ENCODE measurements at places on chromosomes 2 and 18.
A peak's percentile ranks its signal among the peaks of the same experiment; 100 is the strongest.

DNA sequence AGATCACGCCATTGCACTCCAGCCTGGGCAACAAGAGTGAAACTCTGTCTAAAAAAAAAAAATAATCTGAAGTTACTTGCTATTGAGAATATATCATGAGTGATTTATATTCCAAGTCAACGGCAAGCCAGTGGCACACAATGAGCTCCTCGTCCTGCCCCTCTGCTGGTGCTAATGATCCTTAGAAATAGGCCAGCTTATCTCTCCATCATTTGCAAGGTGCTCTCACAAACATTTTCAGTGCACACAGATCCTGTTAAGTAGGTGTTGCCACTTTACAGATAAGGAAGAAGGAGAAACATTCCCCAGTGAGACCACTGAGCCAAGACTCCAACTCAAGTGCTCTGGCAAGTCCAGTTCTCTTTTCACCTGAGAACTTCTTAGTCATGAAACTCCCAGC lies 91.3 kb upstream of the GPR45 start:
- no peak overlapping the region for H3K4me3 ChIP-seq
- peaks cover 4% of the 10 kb centered on the region for H3K27me3 ChIP-seq
- H3K36me3 ChIP-seq = peaks cover 25% of the 10 kb centered on the region
- H3K4me1 ChIP-seq = peaks cover 18% of the 10 kb centered on the region

- no peak for DNase-seq
- H3K27ac ChIP-seq = no peak overlapping the region
- H3K27me3 ChIP-seq = peaks cover 3% of the 10 kb centered on the region
- H3K4me1 ChIP-seq = peaks cover 2% of the 10 kb centered on the region
- H3K36me3 ChIP-seq = no peaks in the 10 kb centered on the region
Measured at GRCh38 chr2:220948579-220948978, 623.5 kb downstream of the EPHA4 start.

DNA sequence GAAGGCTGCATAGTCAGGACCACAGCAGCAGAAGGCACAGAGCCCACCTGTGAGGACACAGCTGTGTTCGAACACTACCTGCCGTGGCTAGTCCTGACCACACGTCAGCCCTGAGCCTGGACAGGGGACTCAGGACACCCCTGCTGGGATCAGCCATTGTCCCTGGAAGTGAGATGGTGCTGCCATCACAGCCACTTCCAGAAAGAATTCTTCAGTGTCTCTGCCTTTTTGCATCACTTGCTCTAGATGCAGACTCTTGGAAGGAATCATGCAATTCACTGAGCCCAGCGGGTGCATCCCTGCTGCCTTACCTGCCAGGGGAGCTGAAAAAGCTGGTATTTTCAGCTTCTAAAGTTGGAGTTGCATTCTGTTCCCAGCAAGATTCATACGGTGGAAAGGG lies 49.3 kb downstream of the LAMA3 start:
- H3K4me3 ChIP-seq = no peak overlapping the region
- H3K36me3 ChIP-seq = no peaks in the 10 kb centered on the region
- H3K27ac ChIP-seq = no peak overlapping the region
- H3K4me1 ChIP-seq = peaks cover 7% of the 10 kb centered on the region

- no peak overlapping the region for H3K27ac ChIP-seq
- no peaks in the 10 kb centered on the region for H3K27me3 ChIP-seq
- no peak overlapping the region for H3K4me3 ChIP-seq
- peaks cover 8% of the 10 kb centered on the region for H3K4me1 ChIP-seq
Measured at GRCh38 chr2:207403950-207404349, 125.8 kb upstream of the CREB1 start.

- peaks cover 4% of the 10 kb centered on the region for H3K36me3 ChIP-seq
- H3K27ac ChIP-seq = peak overlapping the region; percentile 98
- no peaks in the 10 kb centered on the region for H3K27me3 ChIP-seq
- H3K4me1 ChIP-seq = peaks cover 14% of the 10 kb centered on the region
- H3K4me3 ChIP-seq = peak overlapping the region; percentile 92
Measured at GRCh38 chr2:239381709-239382134, 19.1 kb downstream of the HDAC4 start.

- no peak overlapping the region for H3K27ac ChIP-seq
- no peak for DNase-seq
- peaks cover 20% of the 10 kb centered on the region for H3K27me3 ChIP-seq
- no peaks in the 10 kb centered on the region for H3K36me3 ChIP-seq
Measured at GRCh38 chr2:54456362-54456611, 160 bp downstream of the SPTBN1 start.

- H3K4me1 ChIP-seq = no peaks in the 10 kb centered on the region
- DNase-seq = no peak
- no peaks in the 10 kb centered on the region for H3K27me3 ChIP-seq
- no peak overlapping the region for H3K4me3 ChIP-seq
- no peak overlapping the region for H3K27ac ChIP-seq
Measured at GRCh38 chr2:78715293-78715692, 310.2 kb upstream of the REG3G start.

GRCh38 chr2:111227716-111228141 lies 107.0 kb downstream of the BCL2L11 start:
- peaks cover 2% of the 10 kb centered on the region for H3K36me3 ChIP-seq

- H3K4me1 ChIP-seq = no peaks in the 10 kb centered on the region
- no peaks in the 10 kb centered on the region for H3K36me3 ChIP-seq
- H3K27me3 ChIP-seq = peaks cover 11% of the 10 kb centered on the region
- peak; percentile 56 for DNase-seq
Measured at GRCh38 chr2:179440642-179441251, 176.1 kb upstream of the SESTD1 start.

GRCh38 chr2:165795011-165795410 lies 964 bp upstream of the GALNT3 start:
- DNase-seq = no peak
- peak overlapping the region; percentile 96 for H3K27ac ChIP-seq
- H3K36me3 ChIP-seq = peaks cover 5% of the 10 kb centered on the region

DNA sequence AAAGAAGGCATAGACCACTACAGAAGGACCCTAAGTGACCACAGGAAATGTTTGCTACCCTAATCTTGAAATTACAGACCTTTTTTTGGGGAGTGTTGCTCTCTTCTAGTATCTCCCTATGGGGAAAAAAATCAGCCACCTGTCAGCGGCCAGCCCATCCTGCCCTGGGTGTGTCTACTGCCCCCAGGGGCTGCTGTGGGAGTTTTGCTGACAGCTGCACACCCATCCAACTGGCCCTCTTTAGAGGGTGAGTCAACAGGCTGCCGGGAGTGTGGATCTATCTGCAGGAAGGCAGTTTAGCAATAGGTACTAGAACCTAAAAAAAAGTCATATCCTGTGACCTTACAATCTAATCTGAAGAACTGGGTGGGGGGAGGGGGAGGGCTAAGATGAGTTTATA lies 796 bp upstream of the DYSF start:
- DNase-seq = no peak
- peaks cover 22% of the 10 kb centered on the region for H3K27me3 ChIP-seq
- H3K36me3 ChIP-seq = no peaks in the 10 kb centered on the region
- no peak overlapping the region for H3K4me3 ChIP-seq
- peaks cover 6% of the 10 kb centered on the region for H3K4me1 ChIP-seq

DNA sequence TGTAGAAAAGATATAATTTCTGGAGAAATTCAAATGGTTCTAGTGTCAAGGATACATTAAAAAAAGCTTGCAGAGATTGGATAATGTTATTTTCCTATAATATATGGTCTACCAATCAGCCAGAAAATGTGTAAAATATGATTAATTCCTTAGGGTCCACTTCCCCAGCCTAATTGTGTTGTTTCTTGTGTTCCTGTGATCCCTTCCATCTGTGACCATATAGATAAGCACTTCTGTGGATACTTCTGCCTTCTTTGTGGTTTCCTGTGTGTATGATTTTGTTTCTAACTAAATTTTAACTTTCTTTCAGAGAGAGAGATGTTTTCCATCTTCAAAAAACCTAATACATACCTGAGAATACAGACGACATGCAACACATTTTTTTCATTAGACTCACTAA lies 367.1 kb upstream of the PIK3C3 start:
- no peak for DNase-seq
- no peaks in the 10 kb centered on the region for H3K4me1 ChIP-seq
- no peaks in the 10 kb centered on the region for H3K27me3 ChIP-seq
- no peak overlapping the region for H3K4me3 ChIP-seq

GRCh38 chr2:176424746-176425145 lies 155.5 kb downstream of the MTX2 start:
- H3K4me3 ChIP-seq = no peak overlapping the region
- peaks cover 10% of the 10 kb centered on the region for H3K27me3 ChIP-seq
- no peak overlapping the region for H3K27ac ChIP-seq
- H3K36me3 ChIP-seq = peaks cover 4% of the 10 kb centered on the region

- peaks cover 10% of the 10 kb centered on the region for H3K4me1 ChIP-seq
- H3K27me3 ChIP-seq = no peaks in the 10 kb centered on the region
- H3K36me3 ChIP-seq = no peaks in the 10 kb centered on the region
Measured at GRCh38 chr2:30206461-30207430, 24.6 kb upstream of the LBH start.

GRCh38 chr2:112699984-112700667 lies 20.7 kb upstream of the NT5DC4 start:
- H3K36me3 ChIP-seq = no peaks in the 10 kb centered on the region
- peak overlapping the region; percentile 24 for H3K4me3 ChIP-seq
- H3K27ac ChIP-seq = peak overlapping the region; percentile 92
- peaks cover 38% of the 10 kb centered on the region for H3K4me1 ChIP-seq

DNA sequence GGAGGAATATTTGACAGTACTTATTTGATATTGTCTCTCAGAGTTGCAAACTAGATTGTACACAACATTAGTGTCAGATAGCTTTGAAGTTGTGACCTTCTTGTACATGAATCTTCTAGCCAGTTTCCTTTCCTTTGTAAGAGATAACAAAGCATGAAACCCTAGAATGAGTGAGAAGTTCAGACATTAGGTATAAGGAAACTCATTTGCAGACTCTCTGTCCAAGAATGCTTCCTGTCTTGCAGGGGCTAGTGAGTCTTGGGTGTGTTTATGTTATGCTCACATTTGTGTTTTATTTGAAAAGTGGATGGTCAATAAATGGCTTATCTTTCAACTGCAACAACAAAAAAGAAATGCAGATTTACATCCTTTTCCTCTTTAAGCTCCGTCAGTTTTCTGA lies 1.4 kb downstream of the BOD1L2 start:
- no peak overlapping the region for H3K4me3 ChIP-seq
- H3K27me3 ChIP-seq = peaks cover 16% of the 10 kb centered on the region
- H3K36me3 ChIP-seq = peaks cover 2% of the 10 kb centered on the region
- H3K4me1 ChIP-seq = peaks cover 4% of the 10 kb centered on the region
- DNase-seq = no peak

GRCh38 chr2:158921599-158922408 lies 46.6 kb upstream of the TANC1 start:
- H3K36me3 ChIP-seq = no peaks in the 10 kb centered on the region
- peaks cover 2% of the 10 kb centered on the region for H3K4me1 ChIP-seq
- H3K4me3 ChIP-seq = no peak overlapping the region

DNA sequence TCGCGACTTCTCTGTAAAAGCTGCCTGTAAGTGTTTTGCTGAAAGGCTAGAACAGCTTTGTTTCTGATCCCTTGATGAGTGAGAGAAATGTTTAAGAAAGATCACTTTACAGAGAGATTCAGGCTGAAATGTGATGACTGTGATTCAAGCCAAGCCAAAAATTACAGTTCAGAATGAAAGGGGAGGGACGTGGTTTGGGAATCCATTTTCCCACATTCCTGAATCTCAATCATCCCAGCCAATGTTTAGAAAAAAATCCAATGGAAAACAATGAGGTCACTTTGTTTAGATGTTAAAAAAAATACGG lies 416.7 kb downstream of the ARHGAP15 start:
- H3K4me3 ChIP-seq = no peak overlapping the region
- no peak overlapping the region for H3K27ac ChIP-seq
- peaks cover 2% of the 10 kb centered on the region for H3K4me1 ChIP-seq
- no peak for DNase-seq
- H3K36me3 ChIP-seq = peaks cover 24% of the 10 kb centered on the region

GRCh38 chr18:2417861-2418610 lies 153.3 kb downstream of the METTL4 start:
- no peak overlapping the region for H3K27ac ChIP-seq
- DNase-seq = no peak
- H3K27me3 ChIP-seq = peaks cover 7% of the 10 kb centered on the region
- no peaks in the 10 kb centered on the region for H3K4me1 ChIP-seq
- H3K4me3 ChIP-seq = no peak overlapping the region
- H3K36me3 ChIP-seq = no peaks in the 10 kb centered on the region

- H3K27ac ChIP-seq = no peak overlapping the region
- DNase-seq = no peak
- H3K27me3 ChIP-seq = peaks cover 4% of the 10 kb centered on the region
- no peaks in the 10 kb centered on the region for H3K36me3 ChIP-seq
Measured at GRCh38 chr2:225693259-225693658, 293.7 kb downstream of the NYAP2 start.

GRCh38 chr18:62258616-62259015 lies 66.5 kb upstream of the TNFRSF11A start:
- no peaks in the 10 kb centered on the region for H3K27me3 ChIP-seq
- no peak for DNase-seq
- peaks cover 2% of the 10 kb centered on the region for H3K4me1 ChIP-seq
- H3K36me3 ChIP-seq = peaks cover 27% of the 10 kb centered on the region
- no peak overlapping the region for H3K4me3 ChIP-seq
- H3K27ac ChIP-seq = no peak overlapping the region

- DNase-seq = no peak
- no peak overlapping the region for H3K27ac ChIP-seq
- no peaks in the 10 kb centered on the region for H3K4me1 ChIP-seq
- no peak overlapping the region for H3K4me3 ChIP-seq
- peaks cover 7% of the 10 kb centered on the region for H3K27me3 ChIP-seq
- no peaks in the 10 kb centered on the region for H3K36me3 ChIP-seq
Measured at GRCh38 chr2:237306083-237306786, 107.7 kb downstream of the COL6A3 start.

DNA sequence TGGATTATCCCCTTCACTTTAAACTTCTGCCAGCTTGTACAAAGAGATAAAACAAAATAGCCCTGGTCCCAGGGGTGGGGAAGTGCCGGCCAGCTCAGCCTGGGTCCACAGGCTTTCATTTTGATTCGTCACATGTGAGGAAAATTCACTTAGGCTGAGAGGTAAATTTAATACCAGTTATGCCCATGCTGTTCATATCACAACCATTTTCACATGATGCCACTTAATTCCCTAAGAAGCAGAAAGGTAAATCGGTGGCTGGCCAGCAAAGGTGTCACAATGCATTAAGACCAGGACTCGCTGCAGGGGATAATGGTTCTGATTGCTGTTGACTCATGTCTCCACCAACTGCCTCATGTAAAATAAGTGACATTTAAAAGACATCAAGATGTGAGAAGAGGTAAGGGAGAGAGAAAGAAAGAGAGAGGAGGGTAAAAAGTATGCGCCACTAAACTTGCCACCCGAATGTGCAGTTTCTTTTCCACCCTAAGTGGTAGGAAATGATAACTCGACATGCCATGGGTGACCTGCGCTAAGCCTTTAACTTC lies 261.0 kb upstream of the SIX3 start:
- peaks cover 5% of the 10 kb centered on the region for H3K4me1 ChIP-seq
- H3K4me3 ChIP-seq = no peak overlapping the region
- DNase-seq = no peak

DNA sequence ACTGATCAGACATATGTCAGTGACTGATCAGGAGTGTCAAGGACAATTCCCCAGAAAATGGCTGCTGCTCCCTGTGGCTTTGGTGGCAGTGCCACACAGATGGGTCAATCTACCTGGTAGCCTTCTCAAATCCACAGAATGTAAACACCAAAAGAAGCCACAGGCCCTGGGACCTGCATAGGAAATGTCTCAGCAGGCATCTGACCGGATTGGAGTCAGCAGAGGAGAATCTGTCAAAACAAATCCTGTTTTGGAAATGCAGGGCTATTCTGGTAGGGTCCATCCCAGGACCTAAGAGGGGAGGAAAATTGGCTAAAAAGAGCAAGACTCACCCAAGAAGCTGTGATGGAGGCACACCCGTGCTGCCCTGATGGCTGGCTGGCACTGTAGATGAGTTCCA lies 189.7 kb downstream of the TMEM247 start:
- H3K36me3 ChIP-seq = no peaks in the 10 kb centered on the region
- no peak for DNase-seq
- peaks cover 10% of the 10 kb centered on the region for H3K27me3 ChIP-seq
- no peak overlapping the region for H3K27ac ChIP-seq

All from memory B cell (primary cell).